Foreskin melanocyte (primary cell): ENCODE measurements at places on chromosomes 5 and 9.

GRCh38 chr5:37881359-37881758 is 41.5 kb upstream of the GDNF start:
- DNase-seq, result no peak

DNA sequence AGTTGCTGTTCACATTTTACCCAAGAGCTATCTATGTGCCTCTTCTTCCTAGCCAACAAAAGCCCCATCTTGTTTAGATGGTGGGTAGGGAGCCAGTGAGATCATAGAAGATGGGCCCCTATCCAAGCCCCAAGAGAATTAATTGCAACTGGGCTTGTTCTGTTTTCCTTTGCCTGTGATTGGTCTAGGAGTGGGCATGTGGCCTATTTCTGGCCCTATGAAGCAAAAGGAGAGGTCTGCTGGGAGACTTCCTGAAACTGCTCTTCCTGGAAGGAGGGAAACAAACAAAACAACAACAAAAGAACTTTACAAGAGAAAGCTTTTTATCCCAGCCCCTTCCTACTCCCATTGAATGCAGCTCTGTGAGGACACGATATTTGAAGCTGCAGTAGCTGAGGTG is 32.5 kb upstream of the ALDOB start:
- DNase-seq, result peak; percentile 57

DNA sequence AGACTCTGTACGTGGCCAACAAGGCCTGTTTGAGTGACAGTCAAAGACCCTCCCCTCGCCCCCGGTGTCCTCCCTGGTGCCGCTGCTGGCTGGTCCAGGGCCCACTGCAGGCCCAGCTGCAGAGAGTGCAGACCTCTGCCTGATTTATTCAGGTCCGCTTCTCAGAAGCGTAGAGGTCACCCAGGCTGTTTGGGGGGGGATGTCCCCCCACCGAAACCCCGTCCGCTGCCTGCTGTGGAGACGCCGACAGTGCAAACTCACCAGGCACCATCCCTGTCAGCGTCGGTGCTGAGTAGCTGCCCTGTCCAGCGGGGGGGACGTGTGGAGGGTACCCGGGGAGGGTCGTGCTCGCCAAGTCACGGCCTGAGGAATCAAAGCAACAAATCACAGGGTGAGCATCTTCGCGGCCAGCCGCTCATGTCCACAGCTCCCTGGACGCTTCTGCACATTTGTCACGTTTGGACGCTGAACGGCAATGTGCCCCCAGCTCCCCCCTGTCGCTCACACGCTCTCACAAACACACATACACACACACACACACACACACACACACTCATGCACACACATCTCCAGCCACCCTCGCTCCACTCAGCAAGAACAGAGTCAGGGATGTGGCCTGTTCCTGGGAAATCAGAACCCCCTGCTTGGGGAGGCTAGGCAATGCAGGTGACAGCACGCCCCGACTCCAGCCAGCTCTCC is 152.2 kb downstream of the PAX5 start:
- DNase-seq, result no peak

DNA sequence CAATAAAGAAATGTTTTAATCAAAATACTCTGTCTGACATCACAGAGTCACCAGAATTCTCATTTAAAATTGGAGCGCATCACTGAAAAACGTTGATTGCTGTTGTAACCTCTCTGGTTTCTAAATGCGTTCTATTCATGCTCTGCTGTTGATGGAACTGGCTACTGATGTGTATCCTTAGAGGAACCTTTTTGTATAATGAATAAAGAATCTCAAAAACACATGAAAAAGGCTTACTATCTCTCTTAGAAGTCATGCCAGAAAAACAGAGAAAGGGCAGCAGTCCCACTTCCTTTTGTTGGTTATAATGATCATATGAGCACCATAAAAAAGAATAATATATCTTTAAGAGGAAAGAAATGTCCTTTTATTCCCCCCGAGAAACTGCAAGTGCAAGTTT is 615.5 kb downstream of the TLE1 start:
- peak; percentile 70 for DNase-seq

DNA sequence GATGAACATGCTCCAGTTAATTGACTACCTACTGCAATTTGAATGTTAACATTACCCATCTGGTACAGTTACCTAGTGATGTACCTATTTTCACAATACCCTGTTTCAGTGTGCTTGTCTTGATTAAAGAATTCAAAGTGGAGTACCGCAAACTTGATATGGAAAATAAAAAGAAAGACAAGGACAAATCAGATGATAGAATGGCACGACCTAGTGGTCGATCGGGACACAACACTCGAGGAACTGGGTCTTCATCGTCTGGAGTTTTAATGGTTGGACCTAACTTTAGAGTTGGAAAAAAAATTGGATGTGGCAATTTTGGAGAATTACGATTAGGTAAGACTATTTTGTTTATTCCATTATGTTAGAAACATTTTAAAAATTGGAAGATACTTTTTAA is 33.5 kb downstream of the CSNK1G3 start:
- DNase-seq, result no peak

- DNase-seq, result no peak
Observed at GRCh38 chr9:117377046-117377445, 37.8 kb downstream of the ASTN2 start.

- no peak for DNase-seq
Observed at GRCh38 chr9:108634204-108634603, 221.6 kb downstream of the ACTL7B start.

- DNase-seq, result no peak
Observed at GRCh38 chr9:87119328-87119881, 172.1 kb upstream of the GAS1 start.

GRCh38 chr5:10235350-10235749 is 14.3 kb downstream of the ATPSCKMT start:
- DNase-seq, result no peak

- no peak for DNase-seq
Observed at GRCh38 chr9:123456011-123456410, 100.0 kb downstream of the CRB2 start.

GRCh38 chr9:116450378-116451139 is 236.5 kb upstream of the TRIM32 start:
- no peak for DNase-seq

GRCh38 chr5:150616506-150616905 is 24.0 kb upstream of the SYNPO start:
- no peak for DNase-seq

DNA sequence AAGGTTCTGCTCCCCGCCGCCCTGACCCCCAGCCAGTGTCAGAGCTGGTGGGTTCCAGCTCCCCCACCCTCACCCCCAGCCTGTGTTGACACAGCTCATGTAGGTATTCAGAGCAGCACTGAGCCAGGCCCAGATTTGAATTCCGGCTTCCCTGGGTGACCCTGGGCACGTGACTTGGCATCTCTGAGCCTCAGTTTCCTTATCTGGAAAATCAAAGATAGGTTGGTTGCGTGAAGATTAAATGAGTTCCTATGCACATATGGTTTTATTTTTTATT is 42.0 kb downstream of the HMCN2 start:
- DNase-seq, result no peak

DNA sequence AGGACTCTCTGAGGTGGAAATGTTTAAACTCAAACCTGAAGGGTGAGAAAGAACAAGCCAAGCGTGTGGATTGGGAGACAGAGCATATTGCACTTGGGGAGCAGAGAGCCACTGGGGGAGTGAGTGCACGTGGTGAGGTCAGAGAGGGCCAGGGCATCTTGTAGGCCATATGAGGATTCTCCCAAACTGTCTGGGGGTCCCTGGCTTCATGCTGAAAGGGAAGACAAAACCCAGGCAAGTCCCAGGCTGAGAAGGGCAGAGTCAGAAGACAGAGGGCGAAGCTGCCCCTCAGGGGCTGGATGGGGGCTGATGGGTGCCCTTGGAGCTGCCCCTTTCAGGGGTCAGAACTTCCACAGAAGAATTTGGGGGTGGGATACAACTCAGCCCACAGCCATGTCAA is 215.3 kb upstream of the S1PR3 start:
- no peak for DNase-seq

GRCh38 chr5:167657016-167657415 is 634.4 kb upstream of the WWC1 start:
- no peak for DNase-seq

- no peak for DNase-seq
Observed at GRCh38 chr5:142829801-142830220, 59.6 kb downstream of the ARHGAP26 start.

- DNase-seq, result no peak
Observed at GRCh38 chr5:177008716-177009115, 2.1 kb upstream of the UIMC1 start.

GRCh38 chr5:158534203-158534602 is 565.5 kb downstream of the EBF1 start:
- DNase-seq, result no peak
